ENCODE measurements at places on chromosomes 7 and 10.

DNA sequence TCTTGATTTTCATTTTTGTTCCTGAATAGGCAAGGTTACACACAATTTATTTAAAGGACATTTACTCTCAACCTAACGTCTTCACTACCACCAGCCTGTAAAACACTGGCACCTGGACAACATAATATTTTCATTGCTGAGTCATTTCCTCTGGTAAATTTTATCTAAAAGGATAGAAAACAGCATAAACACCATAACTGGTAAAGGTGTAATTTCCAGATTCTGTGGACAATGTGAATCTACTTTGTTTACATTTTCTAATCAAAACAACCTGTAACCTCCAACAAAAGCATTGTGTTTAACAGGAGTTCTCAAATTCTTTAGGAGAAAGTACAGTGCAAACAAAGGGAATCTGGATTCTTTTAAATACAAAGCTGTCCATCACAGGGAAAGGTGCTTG is 472.0 kb upstream of the AKR1E2 start:
- no peak for DNase-seq

- DNase-seq, result no peak
These were observed 574 bp downstream of the UTF1 start for GRCh38 chr10:133230387-133231195.

DNA sequence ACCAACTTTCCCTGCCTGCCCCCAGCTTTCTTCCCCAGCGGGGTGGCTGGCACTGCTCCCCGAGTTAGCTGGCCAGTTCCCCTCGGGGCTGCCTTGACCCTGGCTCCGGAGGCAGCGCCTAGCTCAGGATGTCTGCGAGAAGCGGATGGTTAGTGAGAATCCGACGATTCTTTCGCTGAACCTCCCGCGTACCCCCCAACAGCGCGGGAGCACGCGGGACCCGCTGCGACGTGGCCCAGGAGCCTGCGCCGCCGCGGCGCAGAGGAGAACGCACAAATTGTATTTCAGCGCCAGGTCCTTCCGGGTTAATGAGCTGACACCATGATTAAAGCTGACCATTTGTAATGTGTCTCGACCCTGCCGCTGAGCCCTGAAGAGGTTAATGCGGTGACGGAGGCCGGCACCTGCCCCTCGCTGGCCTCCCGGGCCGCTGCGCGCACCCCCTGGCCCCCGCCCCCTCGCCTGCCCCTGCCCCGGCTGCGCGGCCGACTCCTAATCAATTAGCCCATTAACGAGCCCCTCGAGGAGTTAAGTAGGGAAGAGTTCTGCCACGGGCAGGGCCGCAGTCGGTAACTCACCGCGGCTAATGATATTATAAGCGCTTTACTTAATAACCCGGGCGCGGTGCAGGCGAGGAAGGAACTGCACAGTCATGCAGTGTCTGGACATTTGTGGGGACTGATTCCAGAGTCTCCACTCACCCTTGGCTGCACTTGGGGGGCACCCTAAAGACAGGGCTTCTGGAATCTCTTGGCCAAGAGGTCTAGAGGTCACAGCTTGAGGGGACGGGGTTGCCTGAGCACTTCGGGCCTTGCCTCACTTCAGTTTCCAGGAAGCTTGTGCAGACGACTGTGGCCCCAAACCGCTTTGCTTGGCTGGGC is 1.7 kb upstream of the HMX2 start:
- DNase-seq, result peak; percentile 20

GRCh38 chr7:1696671-1697498 is 26.8 kb downstream of the ELFN1 start:
- no peak for DNase-seq

DNA sequence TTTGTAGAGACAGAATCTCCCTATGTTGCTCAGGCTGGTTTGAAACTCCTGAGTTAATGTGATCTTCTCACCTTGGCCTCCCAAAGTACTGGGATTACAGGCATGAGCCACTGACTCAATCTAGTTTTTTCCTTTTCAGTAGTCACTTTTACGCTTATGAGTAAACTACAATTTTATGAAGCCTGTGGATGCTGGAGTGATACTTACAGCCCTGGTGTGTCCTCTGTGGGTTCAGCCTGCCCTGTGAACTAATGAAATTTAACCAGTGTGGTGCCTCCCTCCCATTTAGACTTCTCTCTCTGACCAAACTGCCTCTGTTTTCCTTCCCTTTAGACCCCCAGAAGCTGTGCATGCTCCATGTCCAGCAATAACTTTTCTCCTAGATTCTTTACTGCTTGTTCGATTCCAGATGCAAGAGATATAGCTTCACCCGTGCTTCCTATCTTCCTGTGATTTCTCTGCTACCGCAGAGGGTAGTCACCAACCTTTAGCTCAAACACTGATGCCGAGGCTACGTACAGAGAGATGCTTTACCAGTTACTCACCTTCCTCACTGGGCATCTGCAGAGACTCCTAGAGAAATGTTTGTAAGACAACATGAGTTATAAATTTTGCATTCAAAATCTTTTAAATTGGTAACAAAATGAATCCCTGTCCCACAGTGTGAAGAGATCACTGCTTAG is 90.8 kb downstream of the KIAA1217 start:
- no peak for DNase-seq

- DNase-seq, result no peak
These were observed 80.8 kb downstream of the DNAJB9 start for GRCh38 chr7:108650467-108650866.
